ENCODE measurements at places on chromosomes 12 and 14.

DNA sequence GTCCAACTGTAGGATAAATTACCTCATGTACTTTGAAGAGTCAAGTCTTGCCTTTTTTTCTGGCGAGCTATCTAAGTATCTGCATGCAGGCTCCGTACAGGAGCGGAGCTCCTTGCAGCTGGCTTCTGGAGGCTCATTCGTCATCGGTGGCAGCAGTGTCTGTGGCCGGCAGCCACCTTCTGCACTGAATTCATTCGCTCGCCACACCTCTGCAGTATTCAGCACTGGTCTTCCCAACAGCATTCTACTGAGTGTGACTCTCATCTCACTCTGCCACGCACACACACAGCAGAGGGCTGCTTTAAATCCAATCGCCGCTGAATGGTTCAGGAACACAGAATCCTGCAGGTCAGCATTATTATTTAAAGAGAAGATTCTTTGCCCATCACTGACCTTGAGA, 200.0 kb downstream of the GLT1D1 start:
- DNase-seq: no peak

DNA sequence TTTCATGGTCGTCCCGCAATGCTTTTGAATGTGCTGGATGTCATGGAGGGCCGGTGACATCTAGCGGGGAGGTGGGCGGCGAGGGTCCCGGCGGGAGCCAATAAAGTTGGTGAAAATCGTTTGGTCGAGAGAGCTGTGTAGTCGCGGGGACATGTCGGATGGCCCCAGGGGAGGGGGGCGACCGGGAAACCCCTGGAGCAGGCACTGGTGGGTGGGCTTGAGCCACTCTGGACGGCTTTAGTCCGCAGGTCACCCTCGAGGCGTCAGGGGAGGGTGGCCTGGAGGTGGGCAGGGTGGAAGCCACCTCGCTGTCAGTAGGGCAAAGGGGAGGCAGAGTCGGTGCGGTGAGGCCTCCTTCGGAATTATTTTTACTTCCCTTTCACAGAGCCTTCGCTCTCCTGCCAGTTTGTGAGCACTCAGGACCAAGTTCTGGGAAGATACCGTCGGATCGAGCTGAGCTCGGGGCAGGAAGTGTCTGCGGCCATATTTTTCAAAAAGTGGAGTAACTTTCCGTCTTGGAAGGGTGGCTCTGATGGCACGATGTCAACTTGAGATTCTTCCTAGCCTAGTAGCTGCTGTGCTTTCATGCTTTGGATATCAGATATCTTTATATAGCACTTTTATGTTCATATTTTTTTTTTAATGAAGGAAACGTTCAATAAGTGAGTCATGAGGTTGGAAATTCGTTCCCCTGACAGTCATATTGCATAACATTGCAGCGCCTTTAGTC, 28.2 kb downstream of the WBP11 start:
- peak; percentile 44 for DNase-seq

DNA sequence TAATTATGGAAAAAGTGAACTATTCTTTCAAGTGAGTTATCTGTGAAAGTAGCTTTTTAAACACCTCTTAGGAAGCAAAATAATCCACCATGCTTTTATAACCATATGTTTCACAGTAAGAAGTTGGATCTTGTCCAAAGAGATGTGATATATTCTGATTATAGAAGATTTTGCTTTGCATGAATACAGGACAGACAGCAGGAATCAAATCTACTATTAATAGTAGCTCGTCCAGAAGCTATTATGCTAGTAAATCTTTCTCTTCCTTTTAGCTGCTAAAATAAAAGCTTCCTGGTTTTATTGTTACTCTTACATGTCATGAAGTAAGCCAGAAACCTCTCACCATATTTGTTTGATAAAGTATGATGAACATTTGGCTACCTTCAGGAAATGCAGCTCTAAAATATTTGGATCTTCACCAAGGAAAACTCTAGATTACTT, 257.0 kb downstream of the IPO8 start:
- no peak for DNase-seq

DNA sequence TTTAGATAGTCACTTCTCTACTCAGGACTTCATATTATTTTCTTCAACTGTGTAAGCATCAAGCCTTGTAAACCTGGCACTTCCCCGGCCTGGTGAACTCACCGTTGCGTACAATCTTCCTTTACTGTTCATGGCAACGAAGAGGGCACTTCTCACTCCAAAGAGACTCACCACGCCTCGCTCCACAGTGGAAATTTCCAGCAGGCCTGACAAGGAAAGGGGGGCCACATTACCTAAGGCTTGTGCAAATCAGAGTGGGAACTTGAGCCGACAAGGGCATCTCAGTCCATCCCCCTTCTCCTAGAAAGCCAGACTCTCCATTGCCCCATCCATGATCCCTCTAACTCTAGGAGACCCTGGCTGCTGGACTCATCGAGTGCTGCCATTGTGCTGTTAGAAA, 1.6 kb downstream of the FGF6 start:
- DNase-seq: no peak

- no peak for DNase-seq
Measured at GRCh38 chr12:119660076-119660475, 7.9 kb upstream of the PRKAB1 start.

DNA sequence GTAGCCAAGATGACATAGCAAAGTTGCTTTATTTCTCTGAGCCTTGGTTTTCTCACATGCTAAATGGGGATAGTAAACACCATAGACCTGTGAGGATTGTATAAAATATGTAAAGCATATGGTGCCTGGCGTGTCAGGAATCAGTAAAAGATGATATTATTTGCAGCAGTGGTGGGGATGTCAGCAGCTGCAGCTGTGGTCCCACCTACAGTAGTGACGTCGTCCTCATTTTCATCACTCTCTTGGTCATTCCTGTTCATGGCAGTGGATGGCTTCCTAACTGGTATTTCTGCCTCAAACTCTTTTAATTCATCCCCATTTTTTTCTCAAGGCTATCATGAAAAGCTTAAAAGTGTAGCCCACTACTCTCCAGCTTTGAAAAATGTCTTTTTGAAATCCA, 12.1 kb downstream of the BMAL2 start:
- no peak for DNase-seq

DNA sequence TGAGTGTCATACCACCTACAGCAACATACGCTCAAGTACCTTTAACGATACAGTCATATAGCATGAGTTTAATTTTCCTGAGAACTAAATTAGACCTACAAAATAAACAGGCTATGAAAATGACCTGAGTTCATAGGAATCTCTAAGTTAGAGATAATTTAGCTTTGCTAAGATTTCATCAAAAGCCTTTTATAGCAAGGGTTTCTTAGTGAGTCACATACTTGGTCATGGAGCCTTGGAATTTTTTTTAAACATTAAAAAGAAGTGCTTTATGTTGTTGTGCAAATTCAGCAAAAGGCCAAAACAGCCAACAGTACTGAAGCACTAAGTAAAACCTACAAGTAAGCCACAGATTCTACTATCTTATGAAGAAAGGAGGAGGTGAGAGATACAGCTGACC, 93.6 kb upstream of the FERMT2 start:
- no peak for DNase-seq

DNA sequence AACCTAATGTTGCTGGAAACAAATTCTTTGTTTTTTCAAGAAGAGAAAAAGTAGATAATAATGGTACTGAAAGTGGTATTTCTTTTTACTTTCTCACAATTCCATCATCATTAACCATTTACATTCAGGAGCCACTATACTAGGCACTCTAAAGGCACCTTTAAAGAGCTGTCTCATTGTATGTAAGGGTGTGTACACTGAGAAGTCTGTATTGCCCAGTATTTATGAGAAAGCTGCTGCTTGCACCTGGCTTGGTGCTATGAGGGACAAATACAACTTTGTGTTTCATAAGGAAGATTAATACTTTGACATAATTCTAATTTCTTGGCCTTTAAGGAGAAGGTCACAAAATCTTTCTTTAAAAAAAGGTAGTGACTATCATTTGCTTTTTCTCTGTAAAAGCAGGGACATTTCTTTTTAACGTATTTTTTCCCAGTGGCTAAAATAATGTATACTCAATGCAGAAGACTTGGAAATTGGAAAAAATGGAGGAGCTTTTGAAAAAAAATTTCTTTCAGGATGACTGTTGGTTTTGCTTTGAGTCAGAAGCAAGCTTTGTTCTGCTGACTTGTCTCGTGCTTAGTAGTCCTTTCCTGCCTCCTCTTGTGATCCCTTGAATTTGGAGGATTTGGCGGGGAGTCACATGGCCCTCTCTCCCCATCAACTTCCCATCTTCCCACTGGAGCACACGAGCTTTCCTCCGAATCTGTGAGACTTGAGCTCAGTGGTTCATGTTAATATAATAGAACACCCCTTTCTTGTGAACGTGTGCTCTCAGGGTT, 50.1 kb downstream of the RASSF3 start:
- no peak for DNase-seq

DNA sequence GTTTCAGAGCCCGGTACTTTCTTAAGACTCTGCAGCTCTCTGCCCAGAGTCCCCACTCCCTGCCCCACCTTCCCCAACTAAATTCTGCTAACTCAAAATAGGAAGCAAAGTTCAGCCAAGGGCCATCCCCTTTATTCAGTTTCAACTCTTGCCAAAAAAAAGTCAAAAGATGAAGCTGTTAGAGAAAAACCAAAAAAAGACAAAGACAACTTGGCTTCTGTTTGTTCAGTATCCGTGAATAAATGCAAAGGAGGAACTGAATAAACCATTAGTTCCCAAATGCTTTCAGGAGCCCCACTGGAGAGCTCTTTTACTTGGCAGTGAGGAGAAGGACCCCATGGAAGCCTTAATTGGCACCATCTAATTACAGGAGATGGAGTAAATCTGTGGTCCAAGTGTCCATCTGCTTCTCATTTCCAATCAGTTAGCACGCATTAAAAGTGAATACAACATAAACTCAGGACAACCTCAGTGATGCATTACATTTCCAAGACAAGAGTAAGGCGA, 155.4 kb upstream of the GZMB start:
- DNase-seq: no peak

- DNase-seq: no peak
Measured at GRCh38 chr14:74015963-74016362, 3.1 kb downstream of the ENTPD5 start.

GRCh38 chr14:97948841-97949240, 1151.7 kb downstream of the VRK1 start:
- no peak for DNase-seq

GRCh38 chr14:103520269-103520656, 2.4 kb downstream of the CKB start:
- DNase-seq: no peak

- no peak for DNase-seq
Measured at GRCh38 chr14:102789349-102789748, 12.1 kb downstream of the TRAF3 start.

GRCh38 chr12:86662464-86662863, 406.3 kb upstream of the MGAT4C start:
- no peak for DNase-seq

DNA sequence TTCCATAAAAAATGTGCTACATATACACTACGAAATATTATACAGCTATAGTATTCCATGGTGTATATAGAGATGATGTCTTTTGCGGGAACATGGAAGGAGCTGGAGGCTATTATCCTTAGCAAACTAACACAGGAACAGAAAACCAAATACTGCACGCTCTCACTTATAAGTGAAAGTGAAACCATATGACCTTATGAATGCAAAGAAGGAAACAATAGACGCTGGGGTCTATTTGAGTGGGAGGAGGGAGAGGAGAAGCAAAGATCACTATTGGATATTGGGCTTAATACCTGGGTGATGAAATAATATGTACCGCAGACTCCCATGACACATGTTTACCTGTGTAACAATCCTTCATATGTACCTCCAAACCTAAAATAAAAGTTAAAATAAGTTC, 142.8 kb downstream of the LRFN5 start:
- no peak for DNase-seq

DNA sequence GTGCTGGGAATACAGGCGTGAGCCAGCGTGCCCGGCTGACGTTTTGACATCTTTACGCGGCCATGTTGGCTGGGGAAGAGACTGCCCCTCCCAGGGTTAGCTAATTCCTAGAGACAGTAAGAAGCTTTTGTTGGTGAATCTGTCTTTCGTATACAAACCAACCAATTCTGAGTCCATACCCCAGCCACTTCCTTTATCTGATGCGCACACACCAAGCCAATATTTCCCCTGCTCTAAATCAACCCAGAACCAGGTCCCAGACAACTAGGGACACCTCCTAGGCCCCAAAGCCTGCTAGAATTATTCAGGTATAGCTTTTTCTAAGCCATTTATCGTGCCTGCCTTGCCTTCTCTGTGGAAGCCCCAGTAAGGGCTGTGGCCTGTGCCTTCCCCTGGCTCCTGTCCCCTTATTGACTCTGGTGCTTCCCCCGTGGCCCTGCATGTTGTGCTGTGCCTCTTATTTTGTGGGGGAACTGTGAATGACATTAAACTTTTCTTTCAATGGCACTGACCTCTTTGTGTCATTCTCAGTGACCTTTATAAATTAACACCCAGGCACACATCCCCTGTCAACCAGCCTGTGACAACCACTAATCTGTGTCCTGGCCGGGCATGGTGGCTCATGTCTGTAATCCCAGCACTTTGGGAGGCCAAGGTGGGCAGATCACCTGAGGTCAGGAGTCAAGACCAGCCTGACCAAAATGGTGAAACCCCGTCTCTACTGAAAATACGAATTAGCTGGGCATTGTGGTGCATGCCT, 10.7 kb upstream of the EVL start:
- no peak for DNase-seq

All from CD4-positive, alpha-beta T cell treated with Interleukin-17A for 4 hours (primary cell).